NCI-H2107 (cell line): ENCODE measurements at places on chromosomes 12 and 14.

DNA sequence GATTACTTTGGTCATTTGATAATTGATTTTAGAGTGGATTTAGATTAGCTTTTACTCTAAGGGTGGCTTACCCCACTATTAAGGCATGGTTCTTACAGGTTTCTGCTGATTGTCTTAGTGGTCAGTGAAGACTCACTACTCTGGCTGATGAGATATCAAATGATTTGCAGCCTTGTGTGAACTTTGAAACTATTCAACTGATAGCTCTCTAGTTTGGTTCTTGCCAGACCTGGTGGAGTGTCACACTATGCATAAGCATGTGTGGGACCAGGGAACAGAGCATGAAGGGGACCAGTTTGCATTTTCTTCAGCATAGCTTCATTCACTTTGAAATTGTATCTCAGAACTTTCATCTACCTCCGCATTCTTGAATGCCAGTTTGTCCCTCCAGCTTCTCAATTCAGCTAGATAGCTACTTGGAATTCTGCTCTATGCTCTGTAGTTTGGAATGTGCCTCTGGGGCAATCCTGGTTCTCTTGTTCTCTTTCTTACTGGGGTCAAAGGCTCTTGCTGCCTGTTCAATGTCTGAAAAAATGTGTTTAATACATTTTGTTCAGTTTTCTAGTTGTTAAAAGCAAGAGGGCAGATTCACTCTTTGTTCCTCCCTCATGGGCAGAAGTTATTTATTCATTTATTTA is 12.7 kb downstream of the SCYL2 start:
- no peak for DNase-seq

DNA sequence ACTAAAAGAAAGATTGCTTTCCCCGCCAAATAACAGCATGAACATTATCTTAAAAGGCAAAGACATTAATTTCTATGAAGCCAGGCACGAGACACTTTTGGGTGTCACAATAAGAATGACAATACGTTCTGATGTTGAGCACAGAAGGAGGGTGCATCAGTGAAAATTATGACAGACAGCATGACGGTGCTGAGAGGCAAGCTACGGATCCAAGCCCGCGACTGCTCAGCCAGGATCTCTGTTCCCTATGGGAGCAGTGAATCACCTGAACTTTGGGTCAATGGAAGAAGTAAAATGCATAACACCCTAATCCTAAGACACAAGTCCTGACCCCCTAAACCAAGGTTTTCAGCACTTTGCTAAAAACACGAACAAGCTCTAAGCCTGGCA is 51.7 kb downstream of the SLC25A47 start:
- DNase-seq: no peak

DNA sequence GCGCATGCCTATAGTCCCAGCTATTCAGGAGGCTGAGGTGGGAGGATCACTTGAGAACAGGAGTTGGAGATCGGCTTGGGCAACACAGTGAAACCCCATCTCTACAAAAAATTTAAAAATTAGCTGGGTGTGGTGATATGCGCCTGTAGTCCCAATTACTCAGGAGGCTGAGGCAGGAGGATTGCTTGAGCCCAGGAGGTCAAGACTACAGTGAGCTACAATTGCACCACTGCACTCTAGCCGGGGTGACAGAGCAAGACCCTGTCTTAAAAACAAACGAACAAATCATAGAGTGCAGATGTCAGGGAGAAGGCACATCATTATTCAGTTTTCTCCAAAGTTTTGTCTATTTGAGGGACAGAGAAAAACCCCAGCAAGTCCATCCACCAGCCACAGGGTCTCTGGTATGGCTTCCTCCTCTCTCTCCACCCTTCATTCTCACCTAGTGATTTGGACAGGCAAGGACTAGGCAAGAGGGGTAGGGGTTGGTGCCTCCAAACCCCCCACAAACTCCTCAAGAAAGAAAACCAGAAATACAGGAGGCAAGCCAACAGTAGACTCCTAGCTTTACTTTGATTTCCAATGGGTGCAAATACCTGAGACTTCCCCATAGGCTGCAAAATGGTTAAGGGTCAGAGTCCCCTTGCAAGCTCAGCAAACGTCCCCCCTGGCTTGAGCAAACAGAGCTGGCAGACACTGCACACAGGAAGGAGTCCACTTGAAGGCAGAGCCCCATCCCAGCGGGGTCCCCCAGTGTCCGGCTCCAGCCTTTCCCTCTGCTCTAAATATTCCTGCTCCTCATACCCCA is 26.5 kb upstream of the RPLP0 start:
- no peak for DNase-seq

DNA sequence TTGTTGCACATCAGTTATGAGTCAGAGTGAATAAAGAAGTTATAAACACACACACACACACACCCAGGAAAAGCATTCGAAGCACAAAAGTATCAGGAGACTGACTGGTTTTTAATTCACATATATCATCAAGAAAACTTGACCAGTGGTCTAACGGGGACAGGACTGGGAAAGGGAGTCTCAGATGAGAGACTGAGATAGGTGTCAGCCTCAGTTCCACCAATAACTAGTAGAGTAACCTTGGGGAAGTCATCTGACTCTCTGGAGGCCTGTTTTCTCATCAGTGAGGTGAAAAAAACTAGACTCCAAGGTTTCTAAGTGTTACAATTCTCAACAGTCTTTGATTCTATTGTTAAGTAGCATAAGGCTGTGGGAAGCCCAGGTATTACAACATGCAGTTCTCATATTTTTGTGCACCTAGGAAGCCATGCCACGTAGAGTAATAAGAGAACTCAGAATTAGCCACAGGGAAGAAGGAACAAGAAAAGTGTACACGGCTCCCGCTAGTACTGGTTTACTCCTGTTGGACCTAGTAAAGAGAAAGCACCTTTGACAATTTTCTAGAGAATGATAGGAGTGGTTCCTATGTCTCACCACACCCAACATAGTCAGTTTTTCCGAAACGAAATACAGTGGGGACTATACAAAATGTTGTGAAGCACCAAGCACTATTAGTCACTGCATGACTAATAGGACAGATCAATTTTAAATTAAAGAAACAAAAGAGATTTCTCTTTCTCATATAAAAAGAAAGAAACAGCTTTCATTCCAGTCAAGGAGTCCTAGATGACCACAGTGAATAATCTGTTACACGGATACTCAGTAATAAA is 5.0 kb downstream of the PPTC7 start:
- DNase-seq: peak; percentile 38

GRCh38 chr14:60363687-60364086 is 114.7 kb downstream of the PPM1A start:
- no peak for DNase-seq

DNA sequence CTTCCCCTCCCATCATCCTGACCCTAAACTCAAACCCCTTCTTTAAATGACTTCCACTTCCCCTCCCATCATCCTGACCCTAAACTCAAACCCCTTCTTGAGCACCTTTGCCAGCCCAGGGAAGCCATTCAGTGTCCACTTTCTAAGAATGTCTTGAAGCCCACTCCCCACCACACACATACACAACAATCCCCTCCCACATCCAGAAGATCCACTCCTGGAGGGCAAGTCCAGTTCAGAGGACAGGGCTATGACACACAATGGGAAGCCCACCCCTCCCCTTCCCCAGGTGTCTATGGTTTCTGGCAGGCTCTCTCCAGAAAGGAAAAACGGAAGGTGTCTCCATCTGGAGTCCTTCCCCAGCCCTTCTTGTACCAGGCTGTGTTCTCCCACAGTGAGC is 117.1 kb downstream of the KCNA5 start:
- no peak for DNase-seq

- DNase-seq: peak; percentile 21
These were observed 197.6 kb downstream of the AACS start for GRCh38 chr12:125262851-125263250.

GRCh38 chr12:116376354-116377193 is 99.1 kb upstream of the MED13L start:
- DNase-seq: no peak

DNA sequence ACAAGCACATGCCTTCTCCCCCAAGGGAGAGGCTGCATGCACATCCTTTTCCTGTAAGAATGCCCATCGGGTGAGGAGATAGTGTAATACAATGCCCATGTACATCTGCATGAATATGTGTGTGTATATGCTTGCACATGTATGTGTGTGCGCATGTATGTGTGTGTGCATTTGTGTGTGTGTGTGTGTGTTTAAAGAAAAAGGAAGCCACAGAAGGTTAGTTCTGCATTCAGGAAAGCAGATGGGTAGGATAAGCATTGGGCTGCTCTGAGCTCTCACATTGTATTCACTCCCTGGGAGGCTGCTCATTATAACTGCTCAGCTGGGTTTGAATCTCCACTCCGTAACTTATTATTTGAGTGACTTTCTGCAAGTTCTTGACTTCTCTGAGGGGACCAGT is 74.3 kb downstream of the GALNT8 start:
- no peak for DNase-seq

GRCh38 chr14:79949906-79950305 is 261.4 kb downstream of the DIO2 start:
- no peak for DNase-seq

GRCh38 chr12:104733717-104734175 is 224.3 kb downstream of the SLC41A2 start:
- no peak for DNase-seq

DNA sequence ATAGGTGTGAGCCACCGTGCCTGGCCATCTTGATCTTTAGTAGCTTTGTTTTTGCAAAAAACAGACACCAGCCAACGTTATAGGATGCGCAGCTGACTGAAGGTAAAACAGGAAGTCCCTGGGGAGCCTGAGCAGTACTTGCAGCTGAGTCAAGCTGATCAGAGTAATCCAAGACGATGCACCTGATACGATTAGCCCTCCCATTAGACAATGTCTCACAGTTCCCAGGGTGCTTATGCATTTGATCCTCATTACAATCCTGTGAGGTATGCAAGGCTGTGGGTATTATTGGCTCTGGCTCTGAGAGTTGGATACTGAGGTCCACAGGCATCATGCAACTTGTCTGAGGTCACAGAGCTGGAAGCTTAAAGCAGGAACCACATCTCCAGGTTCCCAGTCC is 8.1 kb downstream of the KRT18 start:
- peak; percentile 78 for DNase-seq

DNA sequence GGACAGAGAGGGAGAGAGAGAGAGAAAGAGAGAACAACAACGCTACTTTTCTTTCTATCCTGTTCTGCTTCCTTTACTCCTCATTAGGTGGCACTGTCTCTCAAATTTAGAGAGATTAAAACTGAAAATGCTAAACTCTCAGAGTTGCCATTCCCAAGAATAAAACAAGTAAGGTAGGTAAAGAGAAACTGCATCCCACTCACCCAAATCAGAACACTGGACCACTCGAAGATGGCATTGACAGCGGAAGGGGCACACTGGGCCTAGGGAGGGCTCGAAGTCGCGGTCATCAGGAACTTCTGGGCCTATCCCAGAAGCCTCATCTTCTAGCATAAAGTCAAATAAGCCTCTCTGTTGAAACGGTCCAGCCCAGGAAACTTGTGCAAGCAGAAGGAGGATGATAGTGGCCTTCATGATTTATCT is 4.5 kb downstream of the DCN start:
- DNase-seq: no peak

DNA sequence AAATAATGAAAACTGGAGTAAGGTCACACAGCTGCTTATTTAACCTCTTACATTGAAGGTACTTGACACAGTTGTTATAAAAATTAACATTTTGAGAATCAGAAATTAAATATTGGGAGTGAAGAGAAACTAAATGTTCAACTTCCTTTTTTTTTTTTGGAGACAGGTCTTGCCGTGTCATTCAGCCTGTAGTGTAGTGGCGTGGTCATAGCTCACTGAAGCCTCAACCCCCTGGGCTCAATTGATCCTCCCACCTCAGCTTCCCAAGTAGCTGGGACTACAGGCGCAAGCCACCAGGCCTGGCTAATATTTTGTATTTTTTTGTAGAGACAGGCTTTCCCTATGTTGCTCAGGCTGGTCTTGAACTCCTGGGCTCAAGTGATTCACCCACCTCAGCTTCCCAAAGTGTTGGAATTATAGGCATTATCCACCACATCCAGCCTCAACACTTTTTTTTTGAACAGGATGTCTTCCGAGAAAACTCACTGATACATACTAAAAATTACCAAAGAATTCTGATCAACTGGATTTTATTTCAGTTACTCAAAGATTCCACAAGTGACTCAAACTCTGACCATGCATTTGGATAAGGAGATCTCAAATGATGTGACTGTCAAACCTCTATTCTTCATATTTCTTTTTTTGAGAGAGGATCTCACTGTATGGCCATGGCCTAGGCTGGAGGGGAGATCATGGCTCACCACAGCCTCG is 35.4 kb downstream of the SGPP1 start:
- DNase-seq: no peak

DNA sequence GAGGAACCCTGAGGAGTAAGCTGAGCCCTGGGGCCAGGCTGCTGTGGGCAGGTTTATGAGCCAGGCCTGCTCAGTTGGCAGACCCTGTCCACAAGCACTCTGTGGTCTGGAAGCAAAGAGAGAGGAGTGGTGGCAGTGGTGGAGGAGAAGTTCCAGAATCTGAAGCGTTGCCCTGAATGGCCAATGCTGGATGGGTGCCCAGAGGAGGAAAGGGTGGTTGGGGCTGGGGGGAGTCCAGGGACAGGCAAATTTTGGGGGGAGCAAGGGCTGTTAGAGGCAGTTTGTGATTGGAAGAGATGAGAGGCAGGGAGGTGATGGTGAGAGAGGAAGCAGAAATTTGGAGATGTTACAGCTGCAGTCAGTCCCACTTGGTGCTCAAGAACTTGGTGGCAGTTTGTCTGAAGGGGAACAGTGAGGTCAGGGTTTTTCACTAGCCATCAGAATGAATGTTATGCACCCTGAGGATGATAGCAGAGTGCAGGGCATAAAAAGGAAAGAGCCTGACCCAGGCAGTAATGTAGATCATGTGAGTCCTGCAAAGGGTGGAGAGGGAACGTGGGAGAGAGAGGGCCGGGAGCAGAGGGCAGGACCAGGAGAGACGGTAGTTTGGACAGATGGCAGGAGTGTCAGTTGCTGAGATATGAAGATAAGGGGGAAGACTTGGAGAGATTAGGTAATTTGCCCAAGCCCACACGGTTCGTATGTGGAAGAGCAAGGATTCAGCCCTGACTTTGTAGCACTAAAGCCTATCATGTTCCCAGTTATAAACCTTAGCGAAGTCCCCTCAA is 51.2 kb downstream of the GALNT8 start:
- no peak for DNase-seq

GRCh38 chr12:51954561-51955361 is 3.3 kb downstream of the ACVR1B start:
- no peak for DNase-seq

GRCh38 chr12:127500512-127501035 is 766.4 kb upstream of the TMEM132C start:
- DNase-seq: no peak

- no peak for DNase-seq
These were observed 506 bp upstream of the TBX5 start for GRCh38 chr12:114406316-114406983.

DNA sequence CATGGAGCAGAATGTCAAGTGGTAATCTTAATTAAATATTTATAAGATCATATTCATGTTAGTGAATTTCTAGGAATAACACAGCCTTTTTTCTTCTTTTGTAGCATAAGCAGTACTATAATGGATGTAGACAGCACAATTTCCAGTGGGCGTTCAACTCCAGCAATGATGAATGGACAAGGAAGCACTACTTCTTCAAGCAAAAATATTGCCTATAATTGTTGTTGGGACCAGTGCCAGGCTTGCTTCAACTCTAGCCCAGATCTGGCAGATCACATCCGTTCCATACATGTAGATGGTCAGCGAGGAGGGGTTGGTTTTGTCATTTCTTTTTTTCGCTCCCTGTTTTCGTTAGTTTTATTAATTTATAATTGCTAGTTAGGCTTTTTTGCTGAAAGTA is 23.1 kb downstream of the AEBP2 start:
- DNase-seq: no peak

GRCh38 chr12:130796985-130797686 is 41.9 kb downstream of the STX2 start:
- no peak for DNase-seq

- no peak for DNase-seq
These were observed 81.1 kb upstream of the ESRRB start for GRCh38 chr14:76294876-76295275.
